NCI-H2171 treated with DMSO at 0.1 percent for 48 hours (cell line): ENCODE measurements at places on chromosomes 2 and 18.

- no peak for DNase-seq
These were observed 50.9 kb upstream of the PHLPP1 start for GRCh38 chr18:62664414-62664813.

DNA sequence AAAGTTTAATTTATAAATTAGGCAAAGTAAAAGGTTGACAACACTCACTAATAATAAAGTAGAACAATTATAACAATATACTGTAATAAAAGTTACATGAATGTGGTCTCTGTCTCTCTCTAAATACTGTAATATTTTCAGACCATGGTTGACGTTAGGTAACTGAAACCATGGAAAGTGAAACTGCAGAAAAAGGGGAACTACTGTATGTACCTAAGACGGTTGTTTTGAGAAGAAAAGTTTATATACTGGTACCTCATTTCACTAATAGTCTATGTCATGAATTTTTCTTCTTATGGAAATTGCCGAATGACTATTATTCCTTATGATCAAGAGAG, 166.7 kb upstream of the ZNF521 start:
- no peak for DNase-seq

GRCh38 chr18:44620812-44621211, 59.9 kb upstream of the SETBP1 start:
- no peak for DNase-seq

DNA sequence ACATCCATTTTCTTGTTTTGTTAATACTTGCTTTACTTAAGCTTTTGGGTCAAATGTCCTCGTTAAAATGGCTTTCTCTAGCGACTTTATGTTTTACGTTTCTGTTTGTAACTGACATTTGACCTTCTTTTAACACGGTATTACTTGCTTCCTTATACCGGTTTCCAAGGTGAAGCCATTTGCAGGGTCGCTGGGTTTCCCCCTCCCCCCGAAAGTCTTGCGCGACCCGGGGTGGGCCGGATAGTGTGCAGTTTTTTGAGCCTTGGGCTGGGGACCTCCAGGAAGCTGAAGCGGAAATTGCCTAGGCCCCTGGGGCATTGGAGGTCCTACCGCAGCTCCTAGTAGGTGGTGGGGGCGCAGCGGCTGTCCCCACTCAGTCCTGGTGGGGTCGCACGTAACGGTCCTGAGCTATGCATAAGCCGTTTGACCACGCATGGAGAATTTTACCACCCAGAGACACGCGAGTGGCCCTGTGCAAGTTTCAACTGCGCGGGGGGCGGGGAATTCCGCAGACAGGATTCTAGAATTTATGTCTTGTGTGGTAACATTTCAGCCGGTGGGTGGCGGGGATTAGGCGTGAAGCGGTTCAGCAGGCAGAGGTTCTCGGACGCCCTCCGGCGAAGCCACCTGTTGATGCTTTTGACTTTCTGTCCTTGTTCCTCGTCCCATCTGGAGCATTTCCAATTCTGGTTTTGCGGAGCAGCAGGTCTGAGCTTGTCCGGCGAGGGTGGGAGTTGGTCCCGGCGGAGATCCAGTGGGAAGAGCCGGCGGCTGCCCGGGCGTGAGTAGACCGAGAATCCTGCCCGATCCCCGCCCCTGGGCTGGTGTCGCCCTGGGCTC, 2.4 kb downstream of the CFLAR start:
- DNase-seq: peak; percentile 88

DNA sequence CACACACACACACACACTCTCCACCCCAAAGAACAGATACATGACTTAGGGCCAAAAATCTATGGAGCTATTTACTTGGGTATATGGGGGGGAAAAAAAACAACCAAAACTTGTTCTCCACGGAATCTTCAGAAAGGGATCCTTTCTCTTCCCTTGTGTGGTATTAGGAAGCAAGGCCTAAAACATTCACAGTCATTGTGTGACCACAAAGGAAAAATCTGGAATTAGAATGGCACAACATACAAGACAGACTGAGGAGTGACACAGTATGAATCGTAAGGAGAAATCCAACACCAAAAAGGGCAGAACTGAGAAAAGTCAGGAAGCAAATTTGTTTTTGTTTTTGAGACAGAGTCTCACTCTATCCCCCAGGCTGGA, 70.3 kb downstream of the ASXL2 start:
- DNase-seq: no peak

GRCh38 chr2:236264256-236264655, at the start of gene ASB18:
Gene ASB18 (minus strand): TSS chr2:236264406. CDS start chr2:236264345, 61 bp downstream.
- DNase-seq: no peak

DNA sequence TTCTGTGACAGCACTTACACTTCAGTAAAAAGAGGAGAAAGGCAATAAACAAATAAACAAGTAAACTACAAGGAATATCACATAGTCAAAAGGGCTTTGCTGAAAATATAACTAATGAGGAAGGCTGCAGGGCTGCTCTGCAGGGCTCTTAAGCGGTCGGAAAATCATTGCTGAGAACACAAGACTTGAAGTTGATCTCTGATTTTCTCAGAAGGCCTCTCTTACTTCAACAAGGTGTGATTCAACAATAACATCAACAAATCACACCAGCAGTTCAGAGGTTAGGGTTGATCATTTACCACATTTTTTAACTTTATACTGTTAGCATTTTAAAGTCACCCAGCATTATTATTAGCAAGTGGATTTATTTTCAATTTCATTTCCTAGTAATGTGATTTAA, 215.6 kb downstream of the ARHGAP15 start:
- no peak for DNase-seq

GRCh38 chr2:105933906-105934305, 189.2 kb downstream of the NCK2 start:
- DNase-seq: no peak

- no peak for DNase-seq
These were observed 211.4 kb upstream of the GYPC start for GRCh38 chr2:126444512-126444911.
